ENCODE measurements at places on chromosomes 7 and 10.

- no peak for DNase-seq
Measured at GRCh38 chr10:52780391-52781155, 8.0 kb upstream of the MBL2 start.

GRCh38 chr7:149196705-149197171 lies 1.4 kb downstream of the ZNF282 start:
- DNase-seq, result no peak

DNA sequence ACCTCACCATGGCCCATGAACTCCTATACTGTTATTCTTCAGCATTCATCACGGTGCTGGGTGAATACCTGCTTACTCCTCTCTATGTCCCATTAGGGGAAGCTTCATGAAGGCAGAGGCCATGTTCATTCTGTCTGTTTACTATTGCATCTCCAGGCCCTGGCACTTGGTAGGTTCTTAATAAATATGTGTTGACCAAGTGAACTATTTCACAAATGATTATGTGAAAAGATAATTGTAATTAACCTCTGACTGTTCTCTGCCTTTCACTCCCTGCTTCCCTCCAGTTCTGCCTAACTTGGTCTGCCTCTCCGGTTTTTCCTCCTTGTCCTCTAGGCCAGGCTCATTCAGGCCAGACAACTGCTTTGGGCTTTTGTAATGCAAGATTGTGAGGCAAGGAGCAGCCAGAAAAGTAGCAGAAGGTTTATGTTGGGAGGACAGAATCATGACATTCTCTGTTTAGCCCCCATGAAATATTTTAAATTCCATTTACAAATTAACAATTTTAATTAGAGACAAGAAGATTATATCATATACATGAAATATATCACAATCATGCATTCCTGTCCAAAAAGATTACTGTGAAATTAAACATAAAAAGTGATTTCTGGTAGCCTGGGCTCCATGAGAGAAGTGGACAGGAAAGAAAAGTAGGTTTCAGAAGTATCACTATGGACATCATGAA lies 42.1 kb upstream of the PLXNA4 start:
- DNase-seq, result no peak

GRCh38 chr10:102375250-102375649 lies 20.3 kb upstream of the NFKB2 start:
- DNase-seq, result no peak

DNA sequence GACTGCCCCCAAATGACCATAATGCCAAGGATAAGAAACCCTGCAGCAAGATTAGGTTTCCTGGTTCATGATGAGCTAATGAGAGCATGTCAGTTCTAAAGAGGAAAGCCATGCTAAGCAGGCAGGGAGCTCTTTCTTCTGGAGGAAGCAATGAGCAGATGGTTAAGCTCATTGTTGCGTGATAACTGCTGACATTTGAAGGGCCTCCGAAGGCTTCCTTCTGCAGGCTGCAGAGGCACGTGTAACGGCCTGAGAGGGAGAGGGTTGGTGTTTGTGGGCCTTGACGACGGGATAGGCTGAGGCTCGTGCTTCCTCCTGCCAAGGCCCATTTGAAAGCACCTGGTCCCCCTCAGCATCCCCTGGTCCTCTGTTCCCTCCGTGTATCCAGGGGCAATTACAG lies 63.5 kb upstream of the BTBD16 start:
- no peak for DNase-seq

- DNase-seq, result no peak
Measured at GRCh38 chr7:71868797-71869196, 543.3 kb downstream of the CALN1 start.

GRCh38 chr7:68576366-68576765 lies 1021.9 kb upstream of the AUTS2 start:
- no peak for DNase-seq

GRCh38 chr10:109887243-109887642 lies 36.1 kb downstream of the XPNPEP1 start:
- DNase-seq, result no peak

DNA sequence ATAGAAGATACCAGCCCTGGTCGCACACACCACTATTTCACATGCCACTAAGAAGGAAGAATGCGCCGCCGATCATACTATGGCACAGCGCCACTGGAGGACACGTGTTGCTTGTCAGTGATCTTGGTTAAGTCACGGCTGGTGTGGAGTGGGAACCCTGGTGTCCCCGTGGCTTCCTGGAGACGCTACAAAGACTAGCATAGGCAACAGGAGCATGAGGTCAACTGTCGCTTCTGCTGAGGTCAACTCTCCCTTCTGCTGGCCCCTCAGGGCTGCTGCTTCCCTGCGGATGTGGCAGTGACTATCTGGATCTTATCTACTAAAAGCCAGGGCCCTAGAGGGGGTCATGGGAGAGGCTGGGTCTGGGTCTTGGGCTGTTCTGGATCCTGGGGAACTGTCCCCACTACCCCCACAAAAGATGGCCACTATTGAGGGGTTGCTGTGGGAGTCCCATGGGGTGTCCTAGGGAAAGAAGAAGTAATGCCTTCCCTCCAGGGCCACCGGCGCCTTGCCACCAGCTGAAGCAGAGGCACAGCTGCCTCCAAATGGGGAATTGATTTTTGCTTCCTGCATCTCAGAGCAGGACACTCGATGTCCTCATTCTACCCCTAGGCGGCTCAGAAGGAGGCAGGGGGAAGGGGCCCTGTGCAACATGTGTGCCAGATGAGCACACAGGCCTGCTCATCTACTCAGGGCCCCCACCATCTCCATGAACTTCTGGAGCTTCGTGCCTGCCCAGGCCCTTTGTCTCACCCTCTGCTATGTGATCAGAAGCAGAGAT lies 76.6 kb upstream of the PPIF start:
- DNase-seq, result no peak

GRCh38 chr7:117986645-117987269 lies 113.5 kb upstream of the CTTNBP2 start:
- no peak for DNase-seq

GRCh38 chr10:10330418-10330817 lies 687.3 kb upstream of the CELF2 start:
- no peak for DNase-seq

GRCh38 chr10:35335133-35336083 lies 901 bp upstream of the CCNY start:
- DNase-seq, result no peak

- DNase-seq, result no peak
Measured at GRCh38 chr10:3613318-3613717, 171.7 kb downstream of the KLF6 start.

DNA sequence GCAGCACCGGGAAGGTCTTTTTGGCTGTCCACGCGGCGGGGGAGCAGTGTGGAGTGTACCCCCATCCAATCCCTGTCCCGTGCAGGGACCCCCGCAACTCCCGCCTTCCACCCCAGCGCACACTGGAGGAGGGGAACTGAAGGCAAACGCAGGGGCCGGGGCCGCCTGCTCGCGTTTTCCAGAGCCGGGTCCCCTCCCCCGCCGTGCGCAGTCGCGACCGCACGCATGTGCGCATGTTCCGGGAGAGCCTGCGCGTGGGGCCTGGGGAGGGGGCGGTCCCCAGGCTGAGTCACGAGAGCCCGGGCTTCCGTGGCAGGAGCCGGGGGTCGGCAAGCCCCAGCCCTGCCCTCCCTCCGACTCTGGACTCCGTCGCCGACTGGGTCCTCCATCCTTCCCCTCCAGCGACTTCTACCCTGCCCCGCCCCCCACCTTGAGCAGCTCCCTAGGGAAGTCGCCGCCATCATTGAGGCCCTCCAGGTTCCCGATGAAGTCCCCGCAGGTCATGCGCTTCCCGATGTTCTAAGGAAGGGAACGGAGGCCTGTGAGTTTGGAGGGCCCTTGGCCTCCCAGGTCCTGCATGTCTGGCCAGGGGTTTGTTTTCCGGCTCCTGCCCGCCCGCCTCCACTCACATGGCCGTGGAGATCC lies 8.0 kb downstream of the PSD start:
- DNase-seq, result no peak

DNA sequence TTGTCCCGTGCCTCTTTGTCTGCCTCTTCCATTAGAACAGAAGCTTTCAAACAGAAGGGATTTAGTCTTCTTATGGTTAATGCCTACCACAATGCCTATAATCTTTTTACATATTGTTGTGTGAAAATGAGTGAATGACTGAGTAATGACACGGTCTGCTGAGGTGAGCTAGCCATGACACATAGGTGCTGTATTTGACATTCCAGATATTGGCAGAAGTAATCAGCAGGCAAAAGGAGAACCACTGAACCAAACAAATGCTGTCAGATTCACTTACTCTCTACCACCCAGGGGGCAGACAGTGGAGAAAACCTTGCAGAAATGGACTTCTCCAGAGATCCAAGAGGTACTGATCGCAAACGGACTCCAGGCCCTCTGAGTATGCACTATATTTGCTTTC lies 377.2 kb upstream of the VWC2 start:
- DNase-seq, result no peak

GRCh38 chr10:129253161-129253864 lies 213.7 kb upstream of the MGMT start:
- DNase-seq, result no peak

DNA sequence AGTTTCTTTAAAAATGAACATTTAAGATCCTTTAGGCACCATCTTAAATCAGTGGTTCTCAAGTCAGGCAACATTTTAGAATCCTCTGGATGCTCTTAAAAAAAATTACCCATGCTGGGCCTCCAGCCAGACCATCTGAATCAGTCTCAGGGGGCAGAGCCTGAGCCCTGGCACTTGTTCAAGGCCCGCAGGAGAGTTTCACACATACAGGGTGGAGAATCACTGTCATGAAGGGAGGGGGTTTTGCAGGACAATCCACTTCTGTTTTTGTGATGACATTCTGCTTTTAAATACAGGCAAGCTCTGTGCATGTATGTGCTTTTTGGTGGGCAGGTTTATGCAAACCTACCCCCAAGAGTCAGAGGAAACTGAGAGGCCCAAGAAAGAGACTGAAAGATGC lies 268.6 kb downstream of the SEC23IP start:
- DNase-seq, result no peak

GRCh38 chr10:99369126-99369525 lies 40.0 kb downstream of the CNNM1 start:
- no peak for DNase-seq

GRCh38 chr7:143227806-143228205 lies 6.0 kb downstream of the TAS2R40 start:
- DNase-seq, result no peak

DNA sequence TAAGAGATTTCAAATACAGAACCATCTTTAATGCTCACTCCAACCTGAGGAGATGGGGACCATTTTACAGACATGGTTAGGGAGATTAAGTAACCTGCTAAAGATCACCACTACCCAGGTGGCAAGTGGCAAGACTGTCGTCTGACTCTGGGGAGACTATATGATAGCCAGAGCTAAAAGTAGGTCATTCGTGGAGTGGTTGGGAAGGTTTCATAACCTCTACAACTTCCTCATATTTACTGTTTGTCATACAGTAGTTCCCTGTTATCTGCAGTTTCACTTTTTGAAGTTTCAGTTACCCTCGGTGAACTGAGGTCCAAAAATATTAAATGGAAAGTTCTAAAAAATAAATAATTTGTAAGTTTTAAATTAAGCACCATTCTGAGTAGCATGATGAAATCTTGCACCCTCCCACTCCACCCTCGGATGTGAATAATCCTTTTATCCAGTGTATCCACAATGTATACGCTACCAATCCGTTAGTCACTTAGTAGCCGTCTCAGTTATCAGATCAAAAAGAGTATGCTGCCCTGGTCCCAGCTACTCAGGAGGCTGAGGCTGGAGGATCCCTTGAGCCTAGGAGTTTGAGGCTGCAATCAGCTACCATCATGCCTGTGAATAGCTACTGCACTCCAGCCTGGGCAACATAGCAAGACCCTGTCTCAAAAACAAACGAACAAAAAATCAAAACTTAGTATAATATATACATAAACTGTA lies 14.9 kb upstream of the LGI1 start:
- DNase-seq, result no peak

- DNase-seq, result no peak
Measured at GRCh38 chr10:552679-553078, 136.8 kb downstream of the DIP2C start.

DNA sequence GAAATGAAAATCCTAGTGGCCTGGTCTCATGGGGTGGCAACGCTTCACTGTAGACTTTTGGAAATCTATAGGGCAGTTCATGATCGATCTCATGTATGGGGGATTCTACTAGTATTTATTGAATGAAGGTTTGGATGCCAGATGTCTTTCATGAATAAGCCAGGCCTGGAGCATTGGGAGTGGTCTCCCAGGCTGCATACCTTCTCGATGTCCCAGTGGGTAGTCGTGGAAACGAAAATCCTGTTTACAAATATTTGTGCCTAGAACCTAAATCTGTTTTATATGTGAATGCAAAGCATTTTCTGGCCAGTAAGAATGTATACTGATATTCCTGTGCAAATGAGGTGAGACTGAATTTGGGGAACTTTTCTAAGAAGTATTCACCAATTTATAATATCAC lies 105.0 kb upstream of the C1QL3 start:
- DNase-seq, result no peak

GRCh38 chr10:126352453-126352852 lies 35.8 kb downstream of the ADAM12 start:
- DNase-seq, result no peak

DNA sequence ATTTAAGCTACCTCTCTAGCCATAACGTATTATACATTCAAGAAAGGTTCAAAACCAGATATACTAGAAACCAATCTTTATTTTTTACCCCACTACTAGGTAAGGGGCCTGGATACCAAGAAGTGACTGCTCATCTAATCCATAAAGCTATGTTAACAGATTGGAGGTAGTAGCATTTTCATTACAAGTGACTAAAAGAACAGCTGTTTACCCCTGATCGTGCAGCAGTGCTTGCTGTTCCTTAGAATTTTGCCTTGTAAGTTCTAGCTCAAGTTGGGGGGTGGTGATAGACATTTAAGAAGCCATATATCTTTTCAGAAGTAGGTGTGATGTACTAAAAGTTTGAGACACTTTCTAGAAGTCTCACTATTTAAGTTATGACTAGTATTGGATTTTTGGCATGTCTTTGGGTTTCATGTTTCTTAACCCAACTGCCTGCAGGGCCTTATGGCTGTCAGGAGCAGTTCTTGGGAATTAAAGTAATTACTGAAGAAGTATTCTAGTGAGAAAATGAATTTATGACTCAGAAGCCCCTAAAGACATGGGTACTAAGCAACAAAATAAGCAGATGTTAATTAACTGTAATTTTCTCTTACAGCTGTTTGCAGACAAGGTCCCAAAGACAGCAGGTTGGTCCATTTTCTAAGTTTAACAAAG lies 2.3 kb downstream of the PPIA start:
- no peak for DNase-seq

- DNase-seq, result no peak
Measured at GRCh38 chr10:86340176-86340990, 26.2 kb downstream of the GRID1 start.

GRCh38 chr10:126776168-126776567 lies 105.7 kb upstream of the C10orf90 start:
- DNase-seq, result no peak

Measured in stimulated activated CD8-positive, alpha-beta memory T cell treated with anti-CD3 and anti-CD28 coated beads, Interleukin-15, amount 100 ng/mL, for 24 hours (primary cell).